ENCODE measurements at places on chromosomes 12 and 14.

DNA sequence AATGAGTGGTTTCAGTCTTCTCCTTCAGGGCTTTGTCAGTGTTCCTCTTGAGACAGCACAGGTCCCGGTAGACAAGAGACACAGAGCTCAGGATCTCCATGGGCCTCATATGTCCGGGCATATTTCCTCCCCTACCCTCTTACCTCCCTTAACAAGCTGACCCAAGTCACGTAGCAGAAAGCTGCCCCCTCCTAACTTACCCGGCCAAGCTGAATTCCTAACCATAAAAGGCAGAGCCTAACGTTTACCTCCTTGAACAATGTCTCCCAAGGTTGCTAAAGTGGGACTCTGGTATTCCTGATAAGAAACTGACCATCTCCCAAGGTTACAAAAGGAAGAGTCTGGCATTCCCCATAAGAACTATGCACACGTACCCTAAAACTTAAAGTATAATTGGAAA is 182.2 kb upstream of the USP15 start:
- no peak for DNase-seq

GRCh38 chr12:124445121-124445718 is 122.2 kb downstream of the NCOR2 start:
- no peak for DNase-seq

GRCh38 chr14:72045271-72045670 is 113.0 kb downstream of the RGS6 start:
- DNase-seq: no peak

DNA sequence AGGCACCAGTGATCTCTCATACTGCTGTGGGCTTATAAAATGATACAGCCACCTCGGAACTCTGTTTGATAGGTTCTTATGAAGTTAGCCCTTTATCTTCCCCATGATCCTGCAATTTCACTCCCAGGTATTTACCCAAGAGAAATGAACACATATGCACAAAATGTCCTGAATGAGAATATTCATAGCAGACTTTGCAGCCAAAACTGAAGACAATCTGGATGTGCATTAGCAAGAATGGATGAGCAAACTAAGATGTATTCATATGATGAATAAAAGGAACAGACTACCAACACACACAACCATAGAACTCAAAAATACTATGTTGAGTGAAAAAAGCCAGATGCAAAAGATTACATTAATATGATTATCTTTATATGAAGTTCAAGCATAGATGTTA is 66.7 kb downstream of the KCNA5 start:
- DNase-seq: no peak

GRCh38 chr14:30468354-30468753 is 90.6 kb upstream of the G2E3 start:
- no peak for DNase-seq

- DNase-seq: no peak
Observed at GRCh38 chr14:68729556-68729955, 63.3 kb downstream of the ZFP36L1 start.

DNA sequence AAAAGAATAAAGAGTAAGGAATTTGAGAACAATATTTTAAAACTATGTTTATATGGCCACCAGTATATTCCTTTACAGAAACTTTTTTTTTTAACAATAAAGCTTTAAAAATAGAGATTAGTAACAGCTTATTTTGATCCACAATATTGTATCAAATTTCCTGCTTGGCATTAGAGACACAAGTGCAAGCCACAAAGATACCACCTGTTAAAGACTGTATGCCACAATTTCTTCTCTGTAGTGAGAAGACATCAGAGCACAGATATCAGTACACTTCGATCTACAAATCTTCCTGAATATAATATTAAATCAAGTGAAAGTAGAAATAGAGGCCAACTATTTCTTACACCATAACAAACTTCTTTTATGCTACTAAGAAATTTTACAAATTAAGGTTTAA is 68.0 kb downstream of the GALNT4 start:
- no peak for DNase-seq

- no peak for DNase-seq
Observed at GRCh38 chr14:91310606-91311283, 66.2 kb upstream of the GPR68 start.

DNA sequence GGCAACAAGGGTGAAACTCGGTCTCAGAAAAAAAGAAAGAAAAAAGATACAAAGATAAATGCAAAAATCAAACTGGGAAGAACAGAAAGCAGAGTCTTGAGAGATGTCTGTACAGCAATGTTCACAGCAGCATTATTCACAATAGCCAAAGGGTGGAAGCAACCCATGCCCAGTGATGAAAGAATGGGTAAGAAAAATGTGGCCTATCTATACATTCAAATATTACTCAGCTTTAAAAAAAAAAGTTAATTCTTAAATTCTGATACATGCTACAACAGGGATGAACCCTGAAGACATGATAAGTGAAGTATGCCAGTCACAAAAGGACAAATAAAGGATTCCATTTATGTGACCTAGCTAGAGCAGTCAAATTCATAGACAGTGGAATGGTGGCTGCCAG is 33.7 kb downstream of the SPPL3 start:
- no peak for DNase-seq

GRCh38 chr12:46361667-46362034 is 10.9 kb downstream of the SLC38A2 start:
- DNase-seq: no peak

GRCh38 chr14:93183596-93184317 is 940 bp downstream of the MOAP1 start:
- DNase-seq: no peak

- DNase-seq: no peak
Observed at GRCh38 chr12:33529810-33530209, 90.2 kb upstream of the SYT10 start.

DNA sequence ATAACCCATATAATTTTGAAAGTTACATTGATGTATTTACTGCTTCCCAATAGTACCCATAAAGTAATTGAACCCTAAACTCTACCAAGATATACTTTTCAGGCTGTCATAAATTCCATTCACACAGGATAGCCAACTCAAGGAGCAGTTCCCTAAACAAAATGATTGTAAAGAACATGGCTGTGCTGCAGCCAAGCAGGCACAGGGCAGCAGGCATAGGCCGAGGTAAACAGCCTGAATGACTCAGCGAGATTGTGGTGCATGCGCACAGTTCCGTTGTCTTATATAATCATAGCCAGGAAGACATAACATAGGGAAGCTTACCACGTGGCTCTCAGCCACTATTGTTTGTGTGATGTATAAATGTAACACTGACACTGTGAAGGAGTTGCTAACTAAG is 344.9 kb downstream of the FSCB start:
- DNase-seq: no peak

GRCh38 chr14:91987192-91987591 is 39.7 kb upstream of the FBLN5 start:
- DNase-seq: no peak

- no peak for DNase-seq
Observed at GRCh38 chr12:50621399-50622300, 116.9 kb downstream of the DIP2B start.

DNA sequence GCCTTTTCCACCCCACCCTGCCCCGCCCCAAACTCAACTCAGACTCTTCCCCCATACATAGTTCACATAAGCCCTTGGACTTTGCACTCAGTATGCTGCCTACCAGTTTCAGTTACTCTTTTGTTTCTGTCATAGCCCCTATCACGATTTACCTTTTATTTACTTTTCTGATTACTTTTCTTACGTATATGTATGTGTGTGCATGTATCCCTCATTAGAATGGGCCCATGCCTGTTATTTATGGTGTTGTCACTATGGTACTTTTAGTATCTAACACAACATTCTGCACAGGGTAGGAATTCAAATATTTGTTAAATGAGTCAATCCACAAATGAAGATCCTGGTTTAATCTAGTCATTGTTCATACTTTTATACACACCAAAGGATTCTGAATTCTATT is 16.5 kb upstream of the LUM start:
- no peak for DNase-seq

GRCh38 chr12:62683776-62684569 is 217.3 kb downstream of the MON2 start:
- no peak for DNase-seq

DNA sequence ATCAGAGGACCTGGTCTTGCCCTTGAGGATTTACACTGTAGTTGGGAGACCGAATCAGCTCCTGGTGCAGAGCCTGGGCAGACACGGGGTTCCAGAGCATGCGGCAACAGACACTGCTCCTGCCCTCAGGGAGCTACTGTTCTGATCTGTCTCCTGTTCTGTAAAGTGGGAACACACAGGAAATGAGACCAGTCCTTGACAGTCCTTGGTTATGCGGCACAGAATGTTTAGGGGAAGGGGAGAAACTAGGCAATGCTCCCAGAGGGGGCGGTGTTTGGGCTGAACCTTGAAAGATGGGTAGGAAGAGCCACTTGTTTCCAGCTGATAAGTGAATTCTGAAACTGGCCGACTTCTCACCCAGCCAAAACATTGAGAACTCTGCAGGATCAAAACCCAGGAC is 132.4 kb downstream of the ZFP36L1 start:
- DNase-seq: no peak

DNA sequence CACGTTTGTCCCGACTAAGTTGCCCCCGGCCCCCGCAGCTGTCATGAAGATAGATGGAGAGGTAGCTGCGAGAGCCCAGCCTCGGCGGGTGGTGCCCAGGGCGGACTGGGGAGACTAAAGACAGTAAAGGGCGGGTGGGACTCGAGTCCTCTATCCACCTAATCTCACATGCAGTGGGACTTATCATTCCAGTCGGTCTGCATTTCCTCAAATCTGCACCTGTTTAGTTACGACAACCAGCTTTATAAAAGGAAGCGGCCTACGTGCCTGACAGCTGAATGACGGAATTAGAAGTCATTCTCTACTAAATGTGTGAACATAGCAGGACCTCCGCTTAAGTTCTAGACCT is 109.8 kb upstream of the EGLN3 start:
- no peak for DNase-seq

DNA sequence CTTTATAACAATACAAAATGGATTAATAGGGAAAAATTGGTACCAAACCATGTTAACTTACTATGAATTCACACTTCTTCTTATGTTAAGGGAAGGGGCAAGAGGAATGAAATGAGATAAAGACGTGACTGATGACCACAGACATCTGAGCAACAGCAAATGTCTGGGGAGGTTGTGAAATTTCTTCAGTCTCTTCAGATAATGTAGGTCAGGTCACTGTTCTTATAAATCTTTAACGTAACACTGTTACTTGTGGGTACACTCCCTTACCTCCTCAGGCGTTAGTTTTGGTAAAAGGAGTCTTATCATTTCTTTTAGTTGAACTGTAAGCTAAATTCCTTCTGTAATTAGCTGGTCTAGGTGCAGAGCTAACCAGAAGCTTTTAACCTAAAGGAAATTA is 405.0 kb upstream of the LRFN5 start:
- no peak for DNase-seq

GRCh38 chr12:130994821-130995375 is 41.2 kb downstream of the ADGRD1 start:
- DNase-seq: no peak

- no peak for DNase-seq
Observed at GRCh38 chr14:66395300-66395699, 90.9 kb upstream of the CCDC196 start.

DNA sequence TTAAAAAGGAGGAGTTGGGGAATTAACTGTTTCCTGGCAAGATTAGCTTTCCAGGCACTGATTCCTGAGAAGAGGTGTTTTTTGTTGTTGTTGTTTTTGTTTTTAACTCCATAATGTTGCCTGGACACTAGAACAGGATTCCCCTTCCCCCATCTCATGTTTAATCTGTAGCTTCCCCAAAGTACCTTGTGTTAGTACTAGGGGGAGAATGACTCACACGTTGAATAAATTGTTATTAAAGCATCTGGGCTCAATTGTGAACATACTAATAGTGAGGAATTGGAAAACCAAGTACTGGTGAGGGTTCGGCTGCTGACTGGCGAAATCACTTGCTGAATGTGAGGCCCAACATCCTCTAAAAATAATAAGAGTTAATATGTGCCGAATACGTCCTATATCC is 1.3 kb upstream of the GNG2 start:
- no peak for DNase-seq

DNA sequence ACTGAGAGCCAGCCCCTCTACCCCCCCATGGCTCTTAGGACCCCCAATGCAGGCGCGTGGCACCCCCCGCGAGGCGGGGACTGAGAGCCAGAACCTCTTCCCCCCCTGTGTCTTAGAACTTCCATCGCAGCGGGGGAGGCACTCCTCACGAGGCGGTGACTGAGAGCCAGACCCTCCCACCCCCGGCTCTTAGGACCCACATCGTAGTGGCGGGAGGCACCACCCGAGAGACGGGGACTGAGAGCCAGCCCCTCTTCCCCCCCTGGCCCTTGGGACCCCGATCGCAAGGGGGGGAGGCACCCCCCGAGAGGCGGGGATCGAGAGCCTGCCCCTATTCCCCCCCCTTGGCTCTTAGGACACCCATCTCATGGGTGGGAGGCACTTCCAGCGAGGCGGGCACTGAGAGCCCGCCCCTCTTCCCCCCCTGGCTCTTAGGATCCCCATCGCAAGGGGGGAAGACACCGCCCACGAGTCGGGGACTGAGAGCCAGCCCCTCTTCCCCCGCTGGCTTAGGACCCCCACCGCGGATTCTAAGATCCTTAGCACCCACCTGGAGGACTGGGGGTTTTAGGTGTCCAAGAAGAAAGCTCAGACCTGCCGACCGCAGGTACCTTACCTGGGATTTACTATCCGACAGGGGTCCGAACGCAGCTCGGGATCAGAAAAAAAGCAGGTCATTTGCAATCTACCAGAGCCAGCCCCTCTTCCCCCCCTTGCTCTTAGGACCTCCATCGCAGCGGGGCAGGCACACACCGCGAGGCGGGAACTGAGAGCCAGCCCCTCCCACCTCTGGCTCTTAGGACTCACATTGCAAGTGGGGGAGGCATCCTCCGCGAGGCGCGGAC is 44.9 kb downstream of the DDX11 start:
- DNase-seq: no peak

Data from activated CD8-positive, alpha-beta memory T cell treated with anti-CD3 and anti-CD28 coated beads for 1 hour (primary cell).